ENCODE measurements at places on chromosomes 4 and X.

DNA sequence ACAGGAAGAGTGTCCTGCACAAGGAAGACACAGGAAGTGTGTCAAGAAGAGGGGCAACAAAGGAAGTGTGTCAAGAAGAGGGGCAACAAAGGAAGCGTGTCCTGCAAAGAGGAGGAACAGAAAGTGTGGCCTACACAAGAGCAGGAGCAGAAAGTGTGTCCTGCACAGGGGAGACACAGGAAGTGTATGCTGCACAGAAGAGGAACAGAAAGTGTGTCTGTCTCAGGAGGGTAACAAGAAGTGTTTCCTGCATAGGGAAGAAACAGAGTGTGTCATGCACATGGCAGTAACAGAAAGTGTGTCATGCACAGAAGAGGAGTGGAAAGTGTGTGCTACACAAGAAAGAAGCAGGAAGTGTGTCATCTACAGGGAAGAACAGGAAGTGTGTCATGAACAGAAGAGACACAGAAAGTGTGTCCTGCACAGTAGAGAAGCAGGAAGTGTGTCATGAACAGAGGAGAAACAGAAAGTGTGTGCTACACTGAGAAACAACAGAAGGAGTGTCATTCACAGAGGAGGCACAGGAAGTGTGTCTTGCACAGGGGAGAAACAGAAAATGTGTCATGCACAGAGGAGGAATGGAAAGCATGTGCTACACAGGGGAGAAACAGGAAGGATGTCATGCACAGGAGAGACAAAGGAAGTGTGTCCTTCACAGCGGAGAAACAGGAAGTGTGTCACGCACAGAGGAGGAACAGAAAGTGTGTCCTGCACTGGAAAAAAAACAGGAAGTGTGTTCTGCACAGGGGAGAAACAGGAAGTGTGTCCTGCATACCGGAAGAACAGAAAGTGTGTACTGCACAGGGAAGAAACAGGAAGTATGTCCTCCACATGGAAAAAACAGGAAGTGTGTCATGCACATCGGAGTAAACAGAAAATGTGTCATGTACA is 526.4 kb upstream of the PRKX start:
- no peak for DNase-seq

- no peak for DNase-seq
Observed at GRCh38 chr4:24745172-24745895, 50.0 kb upstream of the SOD3 start.

GRCh38 chrX:3527166-3527565 is 180.7 kb upstream of the MXRA5 start:
- DNase-seq: no peak

DNA sequence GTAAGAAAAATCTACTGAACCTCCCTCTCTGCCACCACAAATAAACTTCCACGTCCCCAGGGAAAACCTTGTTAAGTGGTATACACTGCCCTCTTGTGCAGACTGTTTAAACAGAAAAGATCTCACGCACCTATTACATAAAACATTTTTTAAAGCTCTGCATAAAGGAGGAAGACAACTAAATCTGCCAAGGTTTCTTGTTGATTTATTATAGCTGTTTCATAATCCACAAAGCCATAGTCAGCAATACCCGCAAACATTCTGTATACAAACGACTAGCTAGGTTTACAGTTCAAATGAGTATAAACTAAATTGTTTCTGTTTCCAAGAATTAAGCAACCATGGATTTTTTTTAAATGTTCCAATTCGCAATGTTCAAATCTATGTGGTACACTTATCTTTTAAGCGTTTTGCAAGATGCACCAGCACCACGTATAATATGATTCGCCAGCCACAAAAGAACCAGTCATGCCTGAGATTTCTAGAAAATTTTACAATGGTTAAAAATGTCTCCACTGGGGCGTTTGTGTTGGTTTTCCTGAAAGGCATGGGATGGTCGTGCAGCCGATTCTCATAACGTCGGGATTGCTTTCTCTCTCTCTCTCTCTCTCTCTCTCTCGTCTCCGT is 164.6 kb downstream of the PRKX start:
- DNase-seq: no peak

GRCh38 chr4:17846266-17846665 is 35.5 kb downstream of the NCAPG start:
- DNase-seq: no peak

GRCh38 chrX:129572422-129572821 is 32.4 kb downstream of the OCRL start:
- DNase-seq: no peak

DNA sequence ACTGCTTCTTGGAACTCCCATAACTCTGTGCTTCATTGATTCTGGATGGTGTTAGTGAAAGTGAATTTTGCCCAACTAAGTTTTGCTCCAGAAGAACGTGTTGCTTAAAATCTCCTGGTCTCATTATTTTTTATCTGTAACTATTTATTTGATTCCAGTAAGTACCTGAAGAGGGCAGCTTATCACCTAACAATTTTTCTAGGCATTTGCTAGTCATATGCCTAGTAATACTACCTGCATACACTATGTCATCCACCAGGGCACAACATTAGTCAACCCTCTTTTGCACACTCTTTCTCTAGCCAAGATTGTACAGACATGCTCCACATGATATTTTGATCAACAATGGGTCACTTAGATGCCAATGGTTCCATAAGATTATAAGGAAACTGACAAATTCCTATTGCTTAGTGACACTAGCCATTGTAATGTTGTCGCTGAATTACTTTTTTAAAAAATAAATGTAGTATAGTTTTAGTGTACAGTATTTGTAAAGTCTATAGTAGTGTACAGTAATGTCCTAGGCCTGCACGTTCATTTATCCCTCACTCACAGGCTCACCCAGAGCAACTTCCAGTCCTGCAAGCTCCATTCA is 499.9 kb upstream of the AADAT start:
- DNase-seq: no peak

DNA sequence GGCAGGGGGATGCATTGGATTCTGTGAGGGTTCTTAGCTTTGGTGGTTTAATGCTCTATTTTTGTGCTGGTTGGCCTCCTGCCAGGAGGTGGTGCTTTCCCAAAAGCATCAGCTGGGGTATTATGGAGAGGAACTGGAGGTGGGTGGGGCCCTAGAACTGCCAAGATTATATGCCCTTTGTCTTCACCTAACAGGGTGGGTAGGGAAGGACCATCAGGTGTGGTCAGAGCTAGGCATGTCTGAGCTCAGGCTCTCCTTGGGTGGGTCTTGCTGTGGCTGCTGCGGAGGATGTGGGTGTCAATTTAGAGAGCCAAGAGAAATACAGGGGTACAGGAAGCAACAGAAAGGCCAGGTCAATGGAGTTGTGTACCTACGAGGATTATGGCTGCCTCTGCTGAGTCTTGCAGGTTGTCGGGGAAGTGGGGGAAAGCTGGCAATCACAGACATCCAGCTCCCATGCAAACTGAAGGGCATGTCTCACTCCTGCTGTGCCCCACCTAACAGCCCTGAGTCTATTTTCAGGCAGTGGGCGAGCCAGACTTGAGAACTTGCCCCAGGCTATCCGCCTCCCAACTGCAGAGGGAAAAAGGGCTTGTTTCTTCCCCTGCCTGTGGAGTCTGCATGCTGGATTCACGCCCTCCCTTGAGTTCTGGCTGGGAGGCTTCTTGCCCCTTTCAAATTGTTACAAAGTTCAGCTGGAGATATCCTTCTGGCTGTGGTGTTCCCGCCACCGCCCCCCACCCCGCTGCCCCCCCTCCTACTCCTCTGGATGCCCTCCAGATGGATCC is 212.0 kb downstream of the COMMD8 start:
- DNase-seq: no peak

DNA sequence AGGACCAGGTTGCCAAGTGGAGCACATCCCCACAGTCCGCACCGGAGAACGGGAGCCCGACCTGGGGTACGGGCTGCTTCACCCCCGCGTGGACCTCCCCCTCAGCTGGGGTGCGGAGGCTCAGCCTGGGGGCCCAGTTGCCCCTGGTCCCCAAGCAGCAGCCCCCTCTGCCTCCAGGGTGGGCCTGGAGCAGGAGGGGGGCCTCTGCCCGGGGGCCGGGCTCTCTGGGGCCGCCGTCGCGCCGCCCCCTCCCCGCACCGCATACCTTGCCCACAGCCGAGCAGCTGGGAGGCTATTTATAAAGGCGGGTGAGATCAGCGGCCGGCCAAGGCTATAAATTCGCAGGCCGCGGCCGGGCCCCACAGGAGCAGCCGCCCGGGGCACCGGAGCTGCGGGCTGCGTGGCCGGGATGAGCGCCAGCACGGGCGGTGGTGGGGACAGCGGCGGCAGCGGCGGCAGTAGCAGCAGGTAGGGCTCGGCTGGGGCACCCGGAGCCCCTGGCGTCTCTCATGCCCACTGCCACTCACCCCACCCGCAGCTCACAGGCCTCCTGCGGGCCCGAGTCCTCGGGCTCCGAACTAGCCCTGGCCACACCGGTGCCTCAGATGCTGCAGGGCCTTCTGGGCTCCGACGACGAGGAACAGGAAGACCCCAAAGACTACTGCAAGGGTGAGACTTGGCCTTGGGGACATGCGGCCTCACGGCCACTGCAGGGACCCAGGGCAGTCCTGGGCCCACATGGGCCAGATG is at the start of gene SRPK3:
TSS of gene SRPK3 (plus strand) at position 364 of the 750 bp plus-strand sequence. CDS start at position 410, 46 bp downstream.
- DNase-seq: no peak

DNA sequence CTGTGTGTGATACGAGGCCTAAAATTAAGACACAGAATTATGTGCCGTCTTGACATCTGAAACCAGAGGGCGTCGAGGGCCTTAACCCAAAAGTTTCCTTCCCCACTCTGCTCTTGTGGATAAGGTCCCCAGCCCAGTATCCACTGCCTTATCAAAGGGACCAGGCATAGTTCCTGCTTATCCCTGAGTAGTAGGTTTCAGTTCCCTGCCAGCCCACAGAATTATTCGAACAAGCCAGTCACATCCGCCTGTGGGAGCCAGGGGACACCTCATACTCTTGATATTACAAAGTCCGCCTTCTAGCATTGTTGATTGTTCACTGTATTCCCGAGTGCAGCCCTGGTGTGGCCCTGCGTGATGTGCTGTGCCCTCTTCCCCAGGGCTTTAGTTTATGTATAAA is 5.4 kb upstream of the MMRN1 start:
- no peak for DNase-seq

- DNase-seq: no peak
Observed at GRCh38 chr4:87631668-87632067, 18.4 kb upstream of the DMP1 start.

- DNase-seq: no peak
Observed at GRCh38 chr4:150720973-150721518, 139.1 kb downstream of the MAB21L2 start.

DNA sequence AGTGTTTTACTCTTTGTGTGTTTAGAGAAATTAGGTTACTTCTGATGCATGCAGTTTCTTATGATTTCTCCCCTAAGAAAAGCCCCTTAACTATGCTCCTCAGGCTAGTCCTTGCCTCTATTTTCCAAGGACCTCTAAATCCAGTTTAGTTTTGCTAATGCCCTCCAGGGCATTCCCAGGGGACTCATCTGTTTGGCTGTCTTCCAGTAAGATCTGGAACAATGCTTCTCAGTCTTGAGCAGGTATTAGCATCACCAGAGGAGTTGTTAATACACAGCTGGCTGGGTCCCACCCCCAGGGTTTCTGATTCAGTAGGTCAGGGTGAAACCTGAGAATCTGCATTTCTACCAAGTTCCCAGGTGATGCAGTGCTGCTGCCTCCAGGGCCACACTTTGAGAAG is 56.9 kb downstream of the OTC start:
- DNase-seq: no peak

DNA sequence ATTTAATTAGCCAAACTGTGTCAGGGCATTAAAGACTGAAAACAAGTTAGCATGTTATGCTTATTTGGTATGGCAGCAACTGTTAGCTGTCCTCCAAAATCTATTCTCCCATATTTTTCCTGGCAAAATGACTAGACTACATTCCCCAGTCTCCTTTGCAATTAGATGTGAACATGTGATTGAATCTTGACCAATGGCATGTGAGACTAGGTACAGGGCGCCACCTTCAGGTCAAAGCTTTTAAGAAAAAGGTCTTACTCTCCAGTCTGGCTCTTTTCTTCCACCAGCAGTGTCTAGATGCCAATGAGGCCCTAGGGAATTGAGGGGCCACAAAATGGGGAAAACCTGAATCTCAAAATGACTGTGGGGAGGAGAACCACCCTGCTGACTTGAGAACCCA is 408.2 kb downstream of the SMARCA1 start:
- no peak for DNase-seq

GRCh38 chr4:34269613-34270012 is 1974.7 kb downstream of the ARAP2 start:
- DNase-seq: no peak

DNA sequence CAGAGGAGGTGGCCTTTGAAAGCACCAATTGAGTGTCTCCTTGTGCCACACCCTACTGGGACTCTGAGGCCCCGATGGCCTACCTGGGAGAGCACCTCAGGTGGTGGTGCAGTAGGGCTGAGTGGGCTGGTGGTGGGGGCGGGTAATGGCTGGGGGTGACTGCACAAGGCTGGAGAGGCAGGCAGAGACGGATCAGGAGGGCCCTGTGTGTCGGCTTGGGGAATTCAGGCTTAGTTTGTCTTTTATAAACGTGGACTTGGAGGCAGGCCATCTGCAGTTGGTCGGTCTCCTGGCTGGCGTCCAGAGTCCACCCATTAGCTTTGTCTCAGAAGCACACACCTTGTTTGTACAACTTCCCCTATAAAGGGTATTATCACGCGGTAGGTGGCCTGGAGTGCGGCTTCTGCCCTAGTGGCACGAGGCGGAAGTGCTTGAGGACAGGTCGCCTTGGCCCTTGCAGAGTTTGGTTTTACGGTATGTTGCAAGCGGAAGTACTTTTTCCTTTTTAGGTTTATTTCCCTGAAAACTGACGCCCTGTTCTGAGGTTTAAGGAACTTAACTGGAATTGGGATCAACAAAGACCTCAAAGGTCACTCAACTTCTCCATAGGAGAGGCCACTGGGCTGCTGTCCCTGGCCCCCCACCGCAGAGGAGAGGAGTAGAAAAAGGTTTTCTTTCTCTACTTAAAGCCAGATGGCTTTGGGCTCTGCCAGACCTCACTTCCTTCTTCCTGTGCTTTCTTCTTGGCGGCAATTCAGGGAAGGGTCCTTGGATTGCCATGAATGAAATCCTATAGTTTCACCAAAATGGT is 8.0 kb downstream of the TBC1D14 start:
- no peak for DNase-seq

DNA sequence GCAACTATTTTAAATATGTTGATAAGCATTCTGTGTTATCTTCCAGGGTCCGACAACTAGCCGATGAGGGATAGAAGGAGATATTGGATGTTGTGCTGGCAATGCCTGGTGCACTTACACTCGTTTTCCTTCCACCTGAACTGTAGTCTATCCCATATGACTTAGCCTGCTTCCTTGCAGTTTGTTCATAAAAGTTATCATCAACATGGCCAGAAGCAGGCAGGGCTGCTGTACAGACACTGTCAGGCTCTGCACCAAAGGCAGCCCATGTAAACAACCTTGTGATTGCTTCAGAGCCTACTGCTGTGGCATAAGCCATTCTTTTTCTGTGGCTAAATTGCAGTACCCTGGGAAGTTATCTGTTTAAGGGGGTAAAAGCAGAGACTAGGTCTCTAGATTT is 1.6 kb downstream of the MAPK10 start:
- no peak for DNase-seq

DNA sequence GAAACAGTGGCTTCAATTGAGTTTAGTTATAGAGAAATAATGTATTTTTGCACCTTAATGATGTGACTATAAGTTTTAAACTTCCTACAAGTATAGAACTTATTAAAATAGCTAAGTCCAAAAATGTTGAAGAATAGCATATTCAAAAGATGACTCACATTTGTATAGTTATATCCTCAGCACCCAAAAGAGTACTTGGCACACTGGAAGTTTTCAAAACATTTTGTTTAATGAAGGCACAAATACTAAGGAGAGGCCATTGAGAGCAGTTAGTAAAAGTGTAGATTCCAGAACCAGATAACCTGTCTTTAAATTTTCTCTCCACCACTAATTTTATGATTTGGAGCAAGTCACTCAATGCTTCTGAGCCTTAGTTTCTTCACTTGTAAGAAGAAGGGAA is 226.9 kb upstream of the MID1 start:
- DNase-seq: no peak

Measured in stimulated activated CD8-positive, alpha-beta memory T cell treated with anti-CD3 and anti-CD28 coated beads, Interleukin-7, amount 100 ng/mL, for 1 hour (primary cell).